Left colon (tissue), 2 donors: ENCODE measurements at places on chromosomes 6 and 20. TPM values are rescaled to one million over a fixed set of nuclear protein-coding genes. Genes with fewer than 3 reads are reported as not detected.

The RBPJL gene
- not detected for total RNA-seq

The IPCEF1 gene
- 1.8 TPM for total RNA-seq

The IRAK1BP1 gene
- total RNA-seq = 2.0 TPM

The ADGRB3 gene
- 0.37 TPM for total RNA-seq

The SLC35D3 gene
- 0.34 TPM for total RNA-seq

The COX4I2 gene
- total RNA-seq = not detected

The KCNS1 gene
- 0.27 TPM for total RNA-seq

The AGPAT4 gene
- total RNA-seq = 9.5 TPM

The RGS17 gene
- total RNA-seq = 0.40 TPM

The MICB gene
- total RNA-seq = 1.3 TPM

The TMEM217 gene
- 1.4 TPM for total RNA-seq

DNA sequence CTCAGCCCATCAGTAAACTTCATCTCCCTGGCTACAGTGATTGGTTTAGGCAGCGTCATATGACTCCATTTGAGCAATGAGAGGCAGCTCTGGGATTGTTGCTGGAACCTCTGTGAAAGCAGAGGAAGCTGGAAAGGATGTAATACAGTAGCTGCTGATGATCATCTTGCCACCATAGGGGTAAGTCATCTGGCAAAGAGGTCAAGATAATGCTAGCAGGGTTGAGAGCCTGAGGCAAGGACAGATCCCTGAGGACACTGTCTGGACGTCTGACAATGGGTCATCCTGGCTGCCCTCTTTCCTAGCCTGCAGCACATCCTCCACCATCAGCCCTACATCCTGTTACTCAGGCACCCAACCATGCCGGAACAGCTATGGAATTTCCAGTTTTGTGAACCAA is 25.5 kb upstream of the FKBP1A start:
- DNase-seq = no peak

DNA sequence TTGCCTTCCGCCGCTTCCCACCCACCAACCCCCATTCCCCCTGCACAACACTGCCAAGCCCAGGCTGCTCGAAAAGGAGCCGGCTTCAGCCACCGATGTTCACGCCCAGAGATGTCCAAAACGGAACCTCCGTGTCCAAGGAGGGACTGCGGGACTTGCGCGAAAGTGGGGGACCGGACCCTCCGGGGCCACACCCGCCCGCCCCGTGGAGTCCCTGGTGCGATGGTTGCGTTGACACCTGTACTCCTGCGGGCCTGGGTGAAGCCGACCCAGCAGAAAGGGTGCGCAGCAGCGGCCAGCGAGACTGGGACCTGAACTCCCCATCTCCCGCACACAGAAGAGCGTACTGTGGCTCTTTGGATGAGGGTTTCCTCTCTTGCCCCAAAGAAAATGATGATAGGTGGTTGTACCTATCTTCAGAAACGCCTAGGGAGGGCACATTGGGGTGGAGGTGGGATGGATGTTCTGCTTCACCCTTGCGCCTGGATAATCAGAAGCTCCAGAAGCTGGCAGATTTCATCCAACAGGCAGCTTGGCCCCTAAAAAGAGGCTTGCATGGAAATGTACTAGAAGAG is 1.9 kb upstream of the VGLL2 start:
- DNase-seq = no peak

DNA sequence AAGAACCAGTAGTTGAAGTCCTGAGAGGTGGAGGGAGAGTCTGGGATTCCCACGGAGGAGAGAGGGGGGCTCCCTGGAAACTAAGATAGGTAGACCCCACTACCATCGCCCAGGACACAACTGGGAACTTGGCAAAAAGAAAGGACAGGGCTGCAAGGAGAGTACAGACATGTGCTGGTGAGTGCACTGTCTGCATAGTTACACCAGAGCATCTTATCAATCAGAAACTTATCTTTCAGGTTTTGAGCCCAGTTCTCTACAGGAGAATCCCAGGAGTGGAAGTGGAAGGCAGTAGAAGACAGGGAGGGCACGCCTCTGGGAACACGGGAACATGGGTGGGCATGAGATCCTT is 12.2 kb downstream of the NFKBIL1 start:
- DNase-seq = no peak

- DNase-seq = no peak
Measured at GRCh38 chr6:34593701-34594100, 37.6 kb upstream of the SPDEF start.

GRCh38 chr6:106110164-106110826 is 24.2 kb downstream of the PRDM1 start:
- DNase-seq = peak; percentile 85

GRCh38 chr20:57316795-57317201 is 12.8 kb upstream of the SPO11 start:
- DNase-seq = no peak

GRCh38 chr20:53859684-53860083 is 210.7 kb downstream of the BCAS1 start:
- DNase-seq = peak; percentile 71

GRCh38 chr6:136761227-136761922 is 30.9 kb downstream of the MAP3K5 start:
- DNase-seq = no peak

DNA sequence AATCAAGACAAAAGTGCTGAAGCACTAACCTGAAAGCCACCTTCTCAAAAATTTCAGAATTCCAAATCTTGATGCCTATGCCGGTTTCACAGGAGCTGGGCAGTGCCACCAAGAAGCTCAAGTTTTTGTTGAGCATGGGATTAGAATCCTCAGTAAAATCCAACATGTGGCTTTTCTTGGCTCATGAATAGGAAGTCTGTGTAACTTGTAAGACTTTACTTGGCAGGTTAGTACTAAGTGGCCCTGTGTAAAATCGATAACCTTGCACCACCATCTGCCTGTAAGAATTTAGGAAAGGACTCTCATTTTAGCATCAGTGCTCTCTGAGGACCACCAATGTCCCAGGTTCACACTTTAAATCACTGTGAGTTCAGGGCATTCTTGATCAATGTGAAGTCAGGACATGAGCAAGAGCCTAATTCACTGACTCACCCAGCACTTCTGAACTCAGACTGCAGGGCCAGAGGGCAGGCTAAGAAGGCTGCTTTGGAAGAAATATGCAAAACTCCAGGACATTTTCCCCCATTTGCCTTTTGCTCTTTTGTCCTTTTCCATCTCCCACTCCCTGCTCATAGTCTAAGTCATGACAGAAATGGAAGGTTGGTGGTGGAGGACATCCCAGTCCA is 113.2 kb downstream of the EDN1 start:
- DNase-seq = no peak

DNA sequence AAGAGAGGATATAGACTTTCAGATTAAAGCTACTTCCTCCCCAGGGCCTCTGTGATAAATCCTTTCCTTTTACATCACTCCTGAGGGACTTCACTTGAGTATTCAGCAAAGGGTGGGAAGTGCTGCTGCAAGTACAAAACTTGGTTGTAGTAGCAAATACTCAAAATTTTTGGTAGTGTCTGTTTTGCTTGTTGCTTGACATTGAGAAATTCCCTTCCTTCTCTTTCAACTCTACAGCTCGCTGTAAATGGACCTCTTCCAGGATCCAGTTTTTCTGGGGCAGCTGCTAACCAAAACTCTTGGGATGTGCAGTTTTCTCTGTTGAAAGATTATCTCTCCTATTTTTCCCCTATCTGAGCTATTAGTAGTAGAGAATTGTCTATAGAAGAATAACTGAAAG is 472.0 kb downstream of the CD109 start:
- no peak for DNase-seq

DNA sequence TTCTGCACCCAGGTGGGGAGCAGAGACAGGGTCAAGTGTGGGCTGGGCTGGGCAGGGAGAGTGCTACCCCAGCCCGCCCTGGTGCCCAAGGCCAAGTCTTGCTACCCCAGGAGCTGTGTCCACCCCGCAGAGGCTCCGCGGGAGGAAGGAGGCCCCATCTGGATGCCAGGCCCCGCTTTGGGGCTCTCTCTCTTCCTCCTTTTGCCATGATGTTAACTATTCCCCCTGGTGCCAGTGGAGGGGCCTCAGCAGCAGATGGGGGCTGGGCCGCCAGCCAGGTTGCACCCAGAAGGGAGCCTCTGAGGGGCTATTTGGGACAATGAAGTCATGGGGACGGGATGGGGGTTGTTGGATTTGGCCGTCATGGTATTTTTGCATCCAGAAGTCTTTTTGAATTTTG is 9.3 kb downstream of the SLC17A9 start:
- no peak for DNase-seq

DNA sequence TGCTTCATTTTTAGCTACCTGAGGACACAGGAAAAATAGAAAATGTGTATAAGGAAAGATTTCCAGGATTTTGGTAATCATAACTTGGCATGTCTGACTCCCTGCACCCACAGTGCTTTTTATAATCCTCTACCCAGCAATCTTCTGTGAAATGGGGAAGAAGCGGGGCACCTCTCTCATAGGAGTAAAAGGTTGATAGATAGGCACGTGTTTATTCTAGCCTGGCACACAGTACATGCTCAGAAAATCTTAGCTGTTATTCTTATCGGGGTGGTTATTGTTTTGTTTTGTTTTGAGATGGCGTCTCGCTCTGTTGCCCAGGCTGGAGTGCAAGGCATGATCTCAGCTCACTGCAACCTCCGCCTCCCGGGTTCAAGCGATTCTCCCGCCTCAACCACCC is 87.7 kb upstream of the SALL4 start:
- DNase-seq = no peak

DNA sequence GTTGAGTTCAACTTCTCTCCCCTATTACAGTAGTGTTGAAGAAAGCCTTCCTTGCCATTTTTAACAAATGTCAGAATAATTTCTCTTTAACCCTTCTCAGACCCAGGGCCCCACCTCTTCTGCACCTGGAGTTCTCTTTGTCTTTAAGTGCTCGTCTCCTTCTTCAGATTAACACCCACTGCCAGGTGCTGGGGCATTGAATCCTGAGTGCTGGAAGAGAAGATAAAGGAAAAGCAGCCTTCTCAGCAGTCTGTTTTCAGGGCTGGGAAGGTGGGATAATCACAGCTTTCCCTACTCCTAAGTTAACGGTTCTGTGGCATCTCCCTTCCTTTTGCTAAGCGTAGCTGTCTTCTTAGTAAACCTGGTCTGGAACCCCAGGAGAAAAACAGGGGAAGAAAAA is 114.6 kb upstream of the TAB2 start:
- no peak for DNase-seq

DNA sequence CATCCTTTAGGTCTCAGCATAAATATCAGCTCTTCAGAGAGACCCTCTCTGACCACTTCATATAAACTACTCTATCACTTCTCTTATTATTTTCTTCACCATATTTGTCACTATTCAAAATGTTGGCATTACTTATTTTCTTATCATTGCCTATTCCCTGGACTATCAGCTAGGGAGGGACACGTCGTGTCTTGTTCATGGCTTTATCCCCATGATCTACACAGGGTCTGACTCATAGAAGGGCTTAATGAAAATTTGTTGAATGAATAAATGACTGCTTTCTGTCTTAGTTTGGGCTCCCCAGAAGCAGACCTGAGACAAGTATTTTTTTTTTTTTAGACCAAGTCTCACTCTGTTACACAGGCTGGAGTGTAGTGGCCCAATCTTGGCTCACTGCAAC is 3.0 kb upstream of the CDK5RAP1 start:
- no peak for DNase-seq

DNA sequence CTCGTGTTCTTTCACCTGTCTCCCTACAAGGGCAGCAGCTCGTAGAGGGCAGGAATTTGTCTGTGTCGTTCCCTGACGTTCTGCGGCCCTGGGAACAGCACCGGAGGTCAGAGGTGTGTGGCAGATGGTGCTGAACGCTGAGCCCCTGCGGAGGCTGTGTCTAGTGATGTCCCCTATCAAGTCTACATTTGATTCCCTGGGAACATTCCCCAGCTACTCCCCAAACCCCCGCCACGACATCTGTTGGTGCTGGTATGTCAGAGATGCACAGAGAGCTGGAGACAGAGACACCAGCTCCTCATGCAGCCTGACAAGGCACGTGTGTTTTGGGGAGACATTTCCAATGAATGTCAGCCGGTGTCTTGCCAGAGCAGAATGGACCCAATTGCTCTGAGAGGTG is 7.7 kb downstream of the PMEPA1 start:
- no peak for DNase-seq

DNA sequence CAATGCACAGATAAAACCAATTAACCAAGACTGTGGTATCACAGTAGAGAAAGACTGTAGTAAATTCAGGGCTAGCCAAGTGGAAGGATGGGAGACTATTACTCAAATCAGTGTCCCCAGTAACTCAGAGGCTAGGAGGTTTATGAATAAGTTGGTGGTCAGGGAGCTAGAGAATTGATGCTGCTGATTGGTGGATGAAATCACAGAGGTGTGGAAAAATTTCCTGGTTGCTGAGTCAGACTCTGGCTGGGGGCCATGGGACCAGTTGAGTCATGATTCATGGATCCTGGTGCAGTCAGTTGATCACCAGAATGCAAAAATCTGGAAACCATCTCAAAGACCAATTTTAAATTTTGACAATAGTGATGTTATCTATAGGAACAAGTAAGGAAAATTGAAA is 555.9 kb downstream of the C6orf118 start:
- no peak for DNase-seq

DNA sequence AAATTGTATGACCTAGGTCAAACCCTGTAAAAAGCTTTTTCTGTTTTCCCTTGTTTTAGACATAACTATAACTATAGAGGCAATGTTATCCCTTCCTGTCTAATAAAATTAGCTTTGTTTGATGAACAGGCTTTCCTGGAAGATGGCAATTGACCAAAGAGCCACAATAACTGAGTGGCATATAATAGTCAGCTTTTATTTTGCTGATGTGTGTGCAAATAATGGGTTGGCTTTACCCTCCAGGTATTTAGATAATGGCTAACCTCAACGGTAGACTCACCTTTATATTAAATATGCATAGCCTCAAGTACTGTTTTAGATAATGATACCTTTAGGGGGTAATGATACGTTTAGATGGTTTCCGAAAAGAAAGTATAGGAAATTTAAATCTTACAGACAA is 15.0 kb downstream of the TBXT start:
- no peak for DNase-seq

DNA sequence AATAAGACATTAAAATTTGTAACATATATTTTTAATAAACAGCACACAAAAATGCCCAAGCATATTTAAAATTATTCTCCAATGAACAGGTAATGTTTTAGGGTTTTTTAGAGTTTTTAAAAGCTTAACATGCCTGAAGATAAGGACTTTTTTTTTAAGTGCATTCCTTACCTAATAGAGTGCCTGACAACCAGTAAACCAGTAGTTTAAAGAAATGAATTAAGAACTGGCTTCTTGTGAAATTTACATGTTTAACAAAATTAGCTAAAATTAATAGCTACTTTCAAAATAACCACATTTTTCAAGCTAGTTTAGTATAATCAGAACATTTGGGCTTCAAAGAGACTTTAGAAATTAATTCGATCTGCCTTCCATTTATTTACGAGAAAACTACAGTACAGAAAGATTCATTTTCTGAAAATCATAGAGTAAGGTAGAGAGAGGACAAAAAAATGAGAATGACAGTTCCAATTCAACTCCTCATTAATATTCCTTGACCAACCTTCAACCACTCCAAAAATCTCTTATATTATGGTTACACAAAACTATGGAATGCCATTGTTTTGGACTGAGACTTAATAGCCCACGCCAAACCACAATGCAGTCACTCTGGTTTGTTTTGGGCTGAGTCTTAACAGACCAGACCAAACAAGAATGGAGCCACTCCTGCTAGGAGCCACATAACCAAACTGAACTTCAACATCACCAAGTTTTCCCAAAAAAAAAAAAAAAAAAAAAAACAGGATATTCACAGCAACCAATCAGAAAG is 5.7 kb upstream of the PLN start:
- no peak for DNase-seq
